ENCODE measurements at places on chromosomes 1 and 21. TPM values are rescaled to one million over a fixed set of nuclear protein-coding genes. Genes with fewer than 3 reads are reported as not detected.

The CCDC17 gene
- total RNA-seq = not detected

The SYT11 gene
- total RNA-seq = 118 TPM

The TRIM67 gene
- 5.2 TPM for total RNA-seq

The TMPRSS2 gene
- 0.89 TPM for total RNA-seq

DNA sequence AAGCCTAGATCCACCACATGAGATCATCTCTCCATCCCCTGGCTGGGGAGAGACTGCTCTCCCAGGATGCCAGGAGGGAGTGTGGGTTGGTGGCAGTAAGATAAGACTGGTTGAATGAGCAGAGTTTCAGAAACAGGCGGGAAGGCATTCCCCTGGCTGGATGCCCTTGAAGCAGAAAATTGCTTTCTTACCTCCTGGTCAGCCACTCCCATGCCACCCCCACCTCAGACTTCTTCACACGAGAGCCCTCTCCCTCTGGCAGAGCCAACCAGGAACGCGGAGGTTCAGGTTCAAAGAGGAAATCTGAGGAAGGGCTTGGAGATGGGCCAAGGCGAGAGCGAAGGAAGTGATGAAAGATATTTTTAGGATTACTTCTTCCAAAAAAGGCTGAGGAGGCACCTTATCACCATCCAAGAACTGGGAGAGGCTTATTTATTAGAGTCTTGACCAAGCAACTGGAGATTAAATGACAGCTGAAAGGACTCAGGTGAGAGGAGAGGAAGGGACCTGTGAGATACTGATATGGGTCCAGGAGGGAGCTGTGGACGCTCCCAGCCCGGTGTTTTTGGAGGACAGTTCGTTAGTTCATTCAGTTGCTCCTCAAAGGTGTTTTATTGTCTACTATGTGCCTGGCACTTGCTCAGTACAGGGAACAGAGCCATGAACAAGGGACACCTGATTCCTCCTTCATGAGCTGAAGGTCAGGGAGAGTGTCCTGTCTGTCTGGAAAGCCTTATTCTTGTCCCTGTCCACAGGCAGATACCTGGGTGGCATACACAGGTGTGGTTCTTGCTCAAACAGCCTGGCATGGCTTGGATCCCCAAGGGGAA lies 18.9 kb upstream of the SLC26A9 start:
- DNase-seq = no peak

- DNase-seq = no peak
Measured at GRCh38 chr1:87888446-87888845, 559.8 kb downstream of the LMO4 start.

DNA sequence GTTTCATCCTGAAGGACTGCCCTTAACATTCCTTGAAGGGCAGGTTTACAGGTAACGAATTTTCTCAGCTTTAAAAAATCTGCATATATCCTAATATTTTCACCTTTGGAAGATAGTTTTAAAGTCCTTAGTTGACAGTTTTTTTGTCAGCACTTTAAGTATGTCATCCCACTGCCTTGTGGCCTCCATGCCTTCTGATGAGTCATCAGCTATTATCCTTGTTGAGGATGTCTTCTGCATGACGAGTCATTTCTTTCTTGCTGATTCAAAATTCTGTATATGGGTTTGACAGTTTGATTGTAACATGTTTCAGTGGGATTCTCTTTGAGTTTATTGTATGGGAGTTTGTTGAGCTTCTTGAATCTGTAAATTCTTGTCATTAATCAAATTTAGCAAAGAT lies 500.6 kb downstream of the DISC1 start:
- no peak for DNase-seq

GRCh38 chr1:221392453-221392852 lies 349.4 kb downstream of the DUSP10 start:
- no peak for DNase-seq

GRCh38 chr1:217211486-217211885 lies 419.4 kb downstream of the GPATCH2 start:
- DNase-seq = no peak

GRCh38 chr1:34929853-34930701 lies 627 bp upstream of the DLGAP3 start:
- no peak for DNase-seq

GRCh38 chr21:15781986-15782385 lies 52.2 kb downstream of the USP25 start:
- no peak for DNase-seq

DNA sequence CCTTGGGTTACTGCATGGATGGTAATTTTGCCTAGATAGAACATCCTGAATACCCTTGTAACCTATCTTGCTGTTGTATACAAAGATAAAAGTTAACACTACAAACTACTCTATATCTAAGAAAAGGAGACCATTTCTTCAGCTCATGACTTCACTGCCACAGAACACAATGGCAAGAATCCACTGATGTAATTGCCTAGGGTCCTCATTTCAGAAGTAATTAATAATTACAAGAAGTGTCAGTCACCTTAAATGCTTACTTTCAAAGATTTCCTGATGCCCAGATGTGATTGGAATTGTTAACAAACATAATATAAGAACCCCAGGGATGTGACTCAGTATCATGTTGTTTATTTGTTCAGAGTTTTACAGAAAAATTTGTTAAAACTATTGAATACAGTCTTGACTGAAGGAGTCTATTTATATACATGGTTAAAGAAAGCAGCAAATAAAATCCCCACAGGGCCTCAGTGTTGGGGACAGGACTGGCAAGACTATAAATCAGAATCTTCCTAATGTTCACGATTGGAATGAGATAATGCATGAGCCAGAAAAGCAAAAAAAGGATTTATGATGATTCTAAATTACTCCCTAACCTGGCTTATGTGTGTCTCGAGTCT lies 83.9 kb downstream of the CRB1 start:
- no peak for DNase-seq

GRCh38 chr1:208933984-208934525 lies 649.5 kb upstream of the CAMK1G start:
- DNase-seq = no peak

- DNase-seq = no peak
Measured at GRCh38 chr21:20591284-20591683, 406.9 kb upstream of the NCAM2 start.

- DNase-seq = no peak
Measured at GRCh38 chr1:64955097-64956009, 11.0 kb downstream of the JAK1 start.

GRCh38 chr1:22050330-22050729 lies 2.2 kb upstream of the CDC42 start:
- no peak for DNase-seq

GRCh38 chr1:202362212-202362611 lies 13.7 kb downstream of the PPP1R12B start:
- DNase-seq = no peak

GRCh38 chr1:115300087-115300876 lies 37.8 kb downstream of the NGF start:
- no peak for DNase-seq

- DNase-seq = no peak
Measured at GRCh38 chr1:199113265-199113869, 474.5 kb downstream of the PTPRC start.

DNA sequence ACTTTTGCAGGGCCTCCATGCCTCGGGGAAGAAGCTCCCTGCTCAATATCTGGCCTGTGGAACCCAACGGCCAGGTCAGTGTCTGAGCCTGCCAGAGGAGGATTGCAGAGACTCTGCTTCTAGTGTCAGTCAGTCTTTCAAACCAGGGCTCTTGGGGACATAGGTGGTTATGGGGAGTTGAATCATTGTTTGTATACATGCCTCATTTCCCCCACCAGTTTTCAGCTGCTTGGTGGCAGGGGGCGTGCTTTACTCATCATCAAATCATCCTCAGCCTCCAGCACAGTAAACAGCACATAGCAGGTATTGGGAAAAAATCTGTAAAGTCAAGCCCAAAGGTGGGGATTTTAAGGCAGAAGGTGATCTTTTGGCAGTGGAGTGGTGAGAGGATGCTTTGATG lies 17.4 kb upstream of the FAM89A start:
- no peak for DNase-seq

DNA sequence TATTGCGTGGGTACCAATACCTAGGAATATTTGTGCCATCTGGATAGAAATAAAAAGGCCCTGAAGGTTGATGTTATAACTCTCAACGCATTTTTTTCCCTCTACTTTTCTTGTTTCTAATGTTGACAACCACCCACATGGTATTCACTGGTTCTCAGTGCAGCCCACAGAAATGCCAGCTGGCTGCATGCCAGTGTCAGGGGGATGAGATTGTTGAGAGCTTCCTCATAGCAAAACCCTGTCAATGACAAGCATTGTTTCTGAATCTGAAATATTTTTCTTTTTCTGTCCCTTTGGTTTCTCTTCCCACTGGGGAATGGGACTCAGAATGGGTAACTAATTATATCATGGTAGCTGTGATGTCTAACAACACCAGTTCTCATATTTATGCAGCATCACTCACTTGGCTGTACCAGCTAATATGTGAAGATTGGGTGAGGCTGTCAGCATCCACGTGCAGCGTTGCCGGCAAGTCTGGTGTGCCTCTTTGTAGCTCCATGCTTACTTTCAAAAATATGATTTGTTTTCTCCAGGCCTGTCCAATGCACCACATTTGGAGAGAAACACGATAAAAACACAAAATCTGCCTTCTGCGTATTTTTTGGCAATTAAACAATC lies 284.6 kb downstream of the PTBP2 start:
- peak; percentile 21 for DNase-seq

DNA sequence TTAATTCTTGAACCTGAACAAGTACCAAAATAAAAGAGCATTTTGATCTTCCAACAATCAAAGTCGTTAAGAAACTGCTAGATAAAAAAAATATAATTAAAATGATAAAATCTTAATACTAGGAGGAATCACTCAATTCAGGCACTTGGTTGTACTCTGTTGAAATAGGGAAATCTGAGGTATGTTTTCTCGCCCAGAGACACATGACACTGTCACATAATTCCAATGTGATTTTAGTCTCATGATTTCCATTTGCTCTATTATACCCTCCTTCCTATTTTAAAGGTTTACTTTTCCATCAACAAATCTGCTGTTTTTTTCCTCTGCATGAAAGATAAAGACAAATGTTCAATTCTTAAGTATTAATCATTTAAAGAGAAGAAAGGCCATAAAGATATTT lies 97.6 kb downstream of the ZZZ3 start:
- DNase-seq = no peak
